Vagina (tissue), 2 donors: ENCODE measurements at places on chromosomes 1 and 21. TPM values are rescaled to one million over a fixed set of nuclear protein-coding genes. Genes with fewer than 3 reads are reported as not detected.

The LCE2B gene
- not detected for total RNA-seq

DNA sequence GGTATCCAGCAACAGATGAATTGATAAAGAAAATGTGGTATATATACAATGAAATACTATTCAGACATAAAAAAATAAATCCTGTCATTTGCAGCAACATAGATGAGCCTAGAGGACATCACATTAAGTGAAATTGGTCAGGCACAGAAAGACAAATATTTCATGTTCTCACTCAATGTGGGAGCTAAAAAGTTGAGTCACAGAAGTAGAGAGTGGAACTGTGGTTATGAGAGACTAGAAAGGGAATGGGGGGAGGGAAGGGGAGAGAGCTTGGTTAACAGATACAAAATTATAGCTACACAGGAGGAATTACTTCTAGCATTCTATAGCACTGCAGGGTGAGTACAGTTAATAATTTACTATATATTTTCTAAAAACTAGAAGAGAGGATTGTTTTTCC is 37.1 kb upstream of the SERPINC1 start:
- no peak for DNase-seq

DNA sequence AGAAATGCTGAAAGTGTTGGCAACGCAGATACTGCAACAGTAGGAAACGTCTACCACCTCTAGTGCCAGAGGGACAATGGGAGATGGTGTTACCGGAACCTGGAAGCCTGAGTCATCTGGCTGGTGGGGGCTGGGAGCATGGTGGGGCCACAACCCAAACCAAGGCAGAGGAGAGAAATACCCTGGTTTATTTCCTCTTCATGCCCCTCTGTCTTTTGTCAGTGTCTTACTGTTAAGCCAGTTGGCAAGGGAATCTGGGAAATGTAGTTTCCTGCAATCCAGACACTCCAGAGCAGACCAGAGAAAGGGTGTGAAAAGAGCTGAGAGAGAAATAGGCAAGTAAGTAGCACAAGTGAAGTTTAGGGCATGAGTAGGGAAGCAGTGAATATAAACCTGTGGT is 14.8 kb downstream of the DNTTIP2 start:
- no peak for DNase-seq

DNA sequence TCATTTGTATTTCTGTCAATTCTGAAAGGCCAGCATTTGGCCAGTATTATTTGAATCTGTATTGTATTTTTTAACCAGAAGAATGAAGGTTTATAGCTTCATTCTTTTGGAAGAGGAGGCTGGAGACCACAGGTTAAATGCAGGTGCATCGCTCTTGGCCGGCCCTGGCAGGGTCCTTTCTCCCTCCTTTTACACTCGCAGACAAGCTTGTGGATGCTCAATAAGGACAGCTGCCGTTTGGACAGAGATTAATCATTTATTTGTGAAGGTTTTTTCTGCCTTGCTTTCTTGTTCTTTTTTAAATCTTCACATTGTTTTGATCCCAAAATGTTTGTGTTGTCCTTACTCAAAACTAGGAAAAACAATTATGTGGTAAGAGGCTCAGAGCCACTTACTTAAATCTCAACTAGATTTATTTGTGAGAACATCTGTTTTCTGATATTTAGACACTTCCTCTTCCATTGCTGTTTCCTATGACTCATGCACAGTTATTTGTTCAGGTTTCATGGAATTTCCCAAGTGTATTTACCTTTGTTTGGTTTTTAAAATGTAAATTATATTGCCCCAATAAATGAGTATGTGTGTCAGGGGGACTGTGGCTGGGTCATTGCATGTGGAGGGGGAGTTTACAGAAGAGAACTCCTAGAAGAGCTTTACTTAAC is 46.7 kb upstream of the LAMC2 start:
- no peak for DNase-seq

The CHIA gene
- total RNA-seq = not detected

The C1orf232 gene
- total RNA-seq = not detected

The SLC45A3 gene
- 0.25 TPM for total RNA-seq

- no peak for DNase-seq
These were observed 397.9 kb downstream of the HHAT start for GRCh38 chr1:210726621-210727020.

The TOR3A gene
- total RNA-seq = 20.4 TPM
